Right atrium auricular region (tissue), 2 donors: ENCODE measurements at places on chromosomes 7 and 10. TPM values are rescaled to one million over a fixed set of nuclear protein-coding genes. Genes with fewer than 3 reads are reported as not detected.

- H3K4me1 ChIP-seq: no peaks in the 10 kb centered on the region
- H3K27me3 ChIP-seq: no peaks in the 10 kb centered on the region
- no peak for DNase-seq
- no peak overlapping the region for H3K27ac ChIP-seq
- H3K4me3 ChIP-seq: no peak overlapping the region
These were observed 760.0 kb downstream of the PHTF2 start for GRCh38 chr7:78558566-78558965.

Gene CYP2C19
- not detected for total RNA-seq

GRCh38 chr10:58993480-58994221, 182.8 kb upstream of the PHYHIPL start:
- H3K27ac ChIP-seq: no peak overlapping the region
- H3K36me3 ChIP-seq: no peaks in the 10 kb centered on the region
- H3K4me1 ChIP-seq: peaks cover 7% of the 10 kb centered on the region

DNA sequence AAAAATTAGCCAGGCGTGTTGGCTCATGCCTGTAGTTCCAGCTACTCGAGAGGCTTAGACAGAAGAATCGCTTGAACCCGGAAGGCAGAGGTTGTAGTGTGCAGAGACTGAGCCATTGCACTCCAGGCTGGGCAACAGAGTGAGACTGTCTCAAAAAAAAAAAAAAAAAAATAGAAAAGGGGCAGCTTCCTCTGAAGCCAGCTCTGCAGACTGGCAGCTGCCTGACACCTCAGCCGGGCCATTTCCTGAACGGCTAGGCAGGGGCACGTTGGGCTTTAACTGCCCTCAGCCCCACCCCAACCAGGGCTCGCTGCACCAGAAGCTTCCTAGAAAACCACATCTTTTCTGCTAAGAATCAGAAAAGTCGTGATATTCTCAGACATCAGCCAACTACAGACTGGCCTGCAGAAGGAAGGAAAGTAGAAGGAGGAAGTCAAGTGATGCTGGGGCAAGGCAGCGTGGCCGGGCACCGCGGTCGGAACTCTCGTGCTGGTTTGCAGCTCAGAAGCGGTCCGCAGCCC, 38.0 kb downstream of the PRKAG2 start:
- H3K27ac ChIP-seq: no peak overlapping the region
- no peak overlapping the region for H3K4me3 ChIP-seq
- no peaks in the 10 kb centered on the region for H3K4me1 ChIP-seq
- no peaks in the 10 kb centered on the region for H3K27me3 ChIP-seq
- H3K36me3 ChIP-seq: no peaks in the 10 kb centered on the region
- no peak for DNase-seq

Gene AKR1C4
- total RNA-seq: not detected

Gene ZMIZ1
- total RNA-seq: 71.0 TPM
